Activated CD8-positive, alpha-beta T cell treated with anti-CD3 and anti-CD28 coated beads, Interleukin-2, amount 10 ng/mL, durations not matched to agents 7 days and 5 days (primary cell): ENCODE measurements at places on chromosomes 5 and 9. TPM values are rescaled to one million over a fixed set of nuclear protein-coding genes. Genes with fewer than 3 reads are reported as not detected.

ZNF454 gene
- not detected for total RNA-seq

- DNase-seq, result no peak
These were observed 101.9 kb downstream of the PDE8B start for GRCh38 chr5:77312413-77312812.

- DNase-seq, result no peak
These were observed 164.1 kb upstream of the MPDZ start for GRCh38 chr9:13443346-13444244.

DNA sequence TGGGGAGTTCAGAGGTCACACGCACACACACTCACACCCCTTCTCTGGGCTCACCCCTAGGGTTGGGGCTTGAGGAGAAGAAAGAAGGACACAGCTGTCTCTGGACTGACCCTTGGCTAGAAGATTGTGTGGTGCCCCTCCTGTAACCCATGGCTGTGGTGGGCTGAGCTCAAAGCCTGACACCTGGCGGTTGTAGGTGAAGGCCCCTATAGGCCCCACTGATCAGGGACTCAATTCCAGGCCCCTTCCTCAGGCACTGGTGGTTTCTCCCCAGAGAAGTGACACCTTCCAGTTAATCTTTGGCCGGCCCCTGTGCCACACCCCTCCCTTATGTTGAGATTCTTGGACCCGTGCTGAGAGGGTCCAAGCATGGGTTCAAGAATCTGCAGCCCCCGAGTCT lies 35.2 kb upstream of the CRB2 start:
- DNase-seq, result no peak
